ENCODE measurements at places on chromosomes 1 and 21.

- DNase-seq: no peak
Observed at GRCh38 chr1:160282807-160283206, 2.1 kb downstream of the PEX19 start.

GRCh38 chr1:216670118-216670883, 52.9 kb downstream of the ESRRG start:
- DNase-seq: no peak

- no peak for DNase-seq
Observed at GRCh38 chr21:38280454-38280853, 23.7 kb downstream of the KCNJ15 start.

- no peak for DNase-seq
Observed at GRCh38 chr1:26724926-26725325, 29.1 kb downstream of the ARID1A start.

- DNase-seq: peak; percentile 62
Observed at GRCh38 chr1:119808972-119809550, 2.2 kb downstream of the REG4 start.

DNA sequence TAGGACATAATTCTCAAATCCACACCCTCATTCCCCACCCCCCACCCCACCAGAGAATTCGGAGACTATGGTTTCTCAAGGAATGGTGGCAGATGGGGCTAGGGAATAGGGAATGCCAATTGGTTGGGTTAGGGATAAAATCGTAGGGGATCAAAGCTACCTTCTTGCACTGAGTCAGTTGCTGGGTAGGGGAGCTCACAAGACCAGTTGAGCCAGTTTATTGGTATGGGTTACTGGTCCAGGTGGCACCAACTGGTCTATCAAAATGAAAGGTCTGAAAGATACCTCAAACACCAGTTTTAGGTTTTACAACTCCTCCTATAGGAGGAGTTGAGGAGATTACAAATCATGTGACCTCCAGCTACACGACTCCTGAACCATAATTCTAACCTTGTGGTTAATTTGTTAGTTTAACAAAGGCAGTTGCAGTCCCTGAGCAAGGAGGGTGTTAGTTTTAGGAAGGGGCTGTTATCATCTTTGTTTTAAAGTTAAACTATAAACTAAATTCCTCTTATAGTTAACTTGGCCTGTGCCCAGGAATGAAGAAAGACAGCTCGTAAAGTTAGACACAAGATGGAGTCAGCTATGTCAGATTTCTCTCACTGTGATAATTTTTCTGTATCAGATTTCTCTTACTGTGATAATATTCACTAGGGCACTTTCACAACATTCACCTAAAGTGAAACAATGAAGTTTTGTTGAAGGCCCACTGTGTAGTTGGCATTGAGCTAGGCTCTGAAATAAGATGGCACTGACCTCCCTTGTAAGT, 2.5 kb downstream of the SHISAL2A start:
- no peak for DNase-seq

- no peak for DNase-seq
Observed at GRCh38 chr1:213244664-213245091, 193.6 kb downstream of the RPS6KC1 start.

GRCh38 chr1:71414179-71414578, 333.3 kb upstream of the ZRANB2 start:
- no peak for DNase-seq

GRCh38 chr1:201419746-201420607, 1.6 kb downstream of the TNNI1 start:
- DNase-seq: no peak

GRCh38 chr1:6517435-6517851, 26.0 kb upstream of the PLEKHG5 start:
- no peak for DNase-seq

DNA sequence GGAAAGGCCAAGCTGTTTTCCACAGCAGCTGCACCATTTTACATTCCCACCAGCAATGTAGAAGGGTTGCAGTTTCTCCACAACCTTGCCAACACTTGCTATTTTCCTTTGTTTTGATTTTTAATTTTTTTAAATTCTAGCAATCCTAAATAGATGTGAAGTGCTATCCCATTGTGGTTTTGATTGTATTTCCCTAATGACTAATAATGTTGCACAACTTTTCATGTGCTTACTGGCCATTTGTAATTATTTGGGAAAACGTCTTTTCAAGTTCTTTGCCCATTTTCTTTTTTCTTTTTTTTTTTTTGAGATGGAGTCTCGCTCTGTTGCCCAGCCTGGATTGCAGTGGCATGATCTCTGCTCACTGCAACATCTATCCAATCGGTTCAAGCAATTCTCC, 53.9 kb downstream of the VCAM1 start:
- DNase-seq: no peak

GRCh38 chr1:12087797-12088314, 24.8 kb downstream of the TNFRSF8 start:
- DNase-seq: peak; percentile 37

GRCh38 chr1:243287123-243287460, 31.3 kb downstream of the SDCCAG8 start:
- DNase-seq: no peak

DNA sequence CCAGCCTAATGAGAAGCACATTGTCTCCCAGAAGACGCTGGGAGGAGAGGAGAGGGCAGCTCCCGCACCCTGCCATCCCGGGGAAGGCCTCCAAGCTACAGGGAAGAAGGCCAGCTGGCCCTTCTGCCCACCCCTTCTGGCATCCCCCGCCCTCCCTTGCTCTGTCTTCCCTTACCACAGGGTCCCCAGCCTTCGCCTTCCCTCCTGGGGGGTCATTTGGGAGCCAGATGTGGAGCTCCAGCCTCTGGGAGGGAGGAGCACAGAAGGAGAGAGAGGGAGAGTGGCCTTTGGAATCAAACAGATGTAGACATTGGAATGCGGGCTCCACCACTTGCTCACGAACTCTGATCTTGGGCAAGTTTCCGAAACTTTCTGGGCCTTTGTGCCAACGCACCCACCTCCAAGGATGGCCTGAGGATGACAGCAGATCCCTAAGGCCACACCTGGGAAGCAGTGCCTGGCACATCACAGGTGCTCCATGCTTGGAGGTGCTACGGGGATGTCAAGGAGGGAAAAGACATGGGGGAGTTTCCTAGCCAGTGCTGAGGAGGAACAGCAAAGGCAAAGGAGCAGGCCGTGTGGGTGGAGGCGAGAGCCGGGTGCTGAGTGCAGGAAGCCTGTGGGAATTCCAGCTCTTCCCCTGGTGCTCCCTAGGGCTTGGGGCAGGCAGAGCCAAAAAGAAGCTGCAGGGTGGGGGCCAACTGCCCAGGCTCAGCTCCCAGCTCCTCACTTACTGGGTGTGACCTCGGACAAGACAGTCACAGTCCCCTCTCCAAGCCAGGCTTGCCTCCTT, 23.1 kb upstream of the RSPO1 start:
- no peak for DNase-seq

DNA sequence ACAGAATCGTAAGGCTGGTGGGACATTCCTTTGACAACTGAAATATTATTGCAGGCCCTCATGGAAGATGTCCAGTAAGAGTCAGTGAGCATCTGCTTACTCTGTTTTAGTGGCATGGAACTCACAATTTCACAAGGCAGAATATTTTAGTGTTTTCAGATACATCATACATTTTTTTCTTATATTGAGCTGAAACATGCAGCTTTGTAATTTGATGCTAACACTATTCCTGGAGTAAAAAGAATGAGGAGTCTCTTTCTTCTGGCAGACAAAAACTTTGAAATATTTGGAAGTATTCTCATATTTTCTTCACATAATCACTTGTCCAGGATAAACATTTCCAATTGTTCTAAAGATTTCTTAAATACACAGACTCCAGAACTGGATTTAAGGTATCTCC, 17.7 kb downstream of the CLDN17 start:
- DNase-seq: no peak

DNA sequence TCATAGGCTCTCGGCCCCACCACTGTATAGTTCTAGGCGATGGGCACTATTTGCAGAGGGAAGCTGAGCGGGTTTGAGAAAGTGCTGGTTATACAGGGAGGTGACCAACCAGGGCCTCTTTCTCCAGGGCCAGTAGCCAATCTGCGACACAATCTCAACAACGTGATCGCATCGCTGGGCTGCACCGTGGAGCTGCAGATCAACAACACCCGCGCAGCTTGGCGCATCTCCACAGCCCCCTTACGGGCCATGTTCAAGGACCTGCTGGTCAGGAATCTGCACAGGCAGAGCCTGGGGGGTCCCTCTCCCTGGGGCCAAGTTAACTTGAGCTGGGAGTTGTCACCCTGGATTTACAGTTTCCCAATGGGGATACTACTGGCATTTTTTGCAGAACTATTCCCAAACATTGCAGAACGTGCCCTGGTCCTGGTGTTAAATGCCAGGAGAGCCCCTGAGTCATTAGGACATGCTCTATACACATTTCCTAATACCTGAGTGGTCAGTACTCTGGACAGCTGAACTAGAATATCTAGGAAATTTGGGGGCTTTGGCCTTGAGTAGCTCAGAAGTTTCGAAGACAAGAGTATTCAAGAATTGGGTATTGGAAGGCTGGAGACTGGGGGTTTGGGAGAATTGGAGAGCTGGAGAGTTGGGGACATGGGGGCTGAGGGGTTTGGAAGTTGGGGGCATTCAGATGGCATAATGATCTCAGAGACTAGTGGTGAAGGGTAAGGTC, 6.9 kb downstream of the DCST1 start:
- DNase-seq: no peak

- DNase-seq: no peak
Observed at GRCh38 chr1:42979036-42979430, 20.4 kb upstream of the SLC2A1 start.

GRCh38 chr1:64065571-64065970, 137.9 kb upstream of the UBE2U start:
- DNase-seq: no peak

- DNase-seq: no peak
Observed at GRCh38 chr1:207248544-207249198, 72.8 kb upstream of the CD55 start.

GRCh38 chr1:19765623-19766022, 34.1 kb downstream of the TMCO4 start:
- no peak for DNase-seq

- no peak for DNase-seq
Observed at GRCh38 chr1:14869187-14869586, 270.7 kb downstream of the KAZN start.

DNA sequence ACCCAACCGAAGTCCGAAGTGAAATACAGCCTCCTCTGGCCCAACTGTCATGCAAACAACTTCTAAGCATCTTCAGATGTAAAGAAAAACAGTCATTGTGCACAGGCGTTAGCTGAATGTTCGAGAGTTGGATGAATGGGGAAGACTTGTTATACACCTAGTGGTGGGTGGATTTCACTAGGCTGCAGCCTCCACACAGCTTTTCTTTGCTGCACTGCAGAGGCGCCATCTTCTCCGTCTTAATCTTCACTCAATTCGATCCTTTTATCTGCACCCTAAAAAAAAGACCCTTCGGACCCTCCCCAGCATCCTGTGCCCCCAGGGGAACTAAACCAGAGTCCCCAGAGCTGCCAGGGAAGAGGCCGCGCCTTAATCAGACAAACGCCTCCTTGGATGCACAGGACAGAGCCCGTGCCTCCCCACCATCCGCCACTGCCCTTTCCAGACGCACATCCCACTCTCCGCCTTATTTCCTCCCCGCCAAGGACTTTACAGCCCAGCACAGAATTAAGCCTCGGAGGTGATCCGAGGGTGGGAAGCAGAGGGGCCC, 1.4 kb downstream of the APP start:
- no peak for DNase-seq

DNA sequence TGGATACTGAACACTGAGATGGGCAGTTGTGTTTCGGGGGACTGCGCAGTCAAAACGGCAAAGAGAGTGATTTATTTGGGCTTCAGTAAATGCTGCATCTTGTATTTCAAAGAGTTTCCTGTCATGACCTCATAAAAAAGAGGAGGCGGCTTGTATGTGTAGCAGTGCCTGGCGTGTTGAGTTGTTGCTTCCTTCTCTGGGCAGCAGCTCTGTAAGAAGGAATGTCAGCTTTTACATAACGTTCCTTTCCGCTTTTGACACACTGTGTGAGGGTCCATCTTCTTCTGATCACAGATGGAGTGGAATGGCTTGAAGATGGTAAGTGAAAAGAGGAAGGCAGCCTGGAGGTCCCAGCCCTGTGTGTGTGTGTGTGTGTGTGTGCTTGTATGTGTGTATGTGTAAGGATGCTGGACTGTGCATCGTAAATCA, 941 bp downstream of the ELAVL4 start:
- no peak for DNase-seq

GRCh38 chr1:161235957-161236775, 1.8 kb downstream of the NR1I3 start:
- DNase-seq: no peak

DNA sequence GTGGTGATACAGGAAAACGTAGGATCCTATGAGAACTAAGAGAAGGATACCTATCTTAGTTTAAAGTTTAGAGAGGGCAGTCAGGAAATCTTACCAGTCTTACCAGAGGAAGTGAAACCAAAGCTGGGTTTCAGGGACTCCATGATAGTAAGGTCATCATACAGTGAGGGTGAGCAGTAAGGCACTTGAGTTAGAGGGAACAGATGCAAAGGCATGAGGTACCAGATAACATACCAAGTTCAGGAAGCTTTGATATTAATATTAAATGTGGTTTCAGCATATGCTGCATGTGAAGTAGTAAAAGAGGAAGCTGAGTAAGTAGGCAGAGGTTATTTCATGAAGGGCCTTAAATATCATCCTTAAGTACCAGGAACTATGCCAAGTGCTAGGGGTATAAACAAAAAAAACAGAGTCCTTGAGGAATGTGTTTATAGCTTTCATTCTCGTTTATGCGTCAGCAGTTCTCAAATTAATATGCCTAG, 16.9 kb downstream of the ATG4C start:
- no peak for DNase-seq

DNA sequence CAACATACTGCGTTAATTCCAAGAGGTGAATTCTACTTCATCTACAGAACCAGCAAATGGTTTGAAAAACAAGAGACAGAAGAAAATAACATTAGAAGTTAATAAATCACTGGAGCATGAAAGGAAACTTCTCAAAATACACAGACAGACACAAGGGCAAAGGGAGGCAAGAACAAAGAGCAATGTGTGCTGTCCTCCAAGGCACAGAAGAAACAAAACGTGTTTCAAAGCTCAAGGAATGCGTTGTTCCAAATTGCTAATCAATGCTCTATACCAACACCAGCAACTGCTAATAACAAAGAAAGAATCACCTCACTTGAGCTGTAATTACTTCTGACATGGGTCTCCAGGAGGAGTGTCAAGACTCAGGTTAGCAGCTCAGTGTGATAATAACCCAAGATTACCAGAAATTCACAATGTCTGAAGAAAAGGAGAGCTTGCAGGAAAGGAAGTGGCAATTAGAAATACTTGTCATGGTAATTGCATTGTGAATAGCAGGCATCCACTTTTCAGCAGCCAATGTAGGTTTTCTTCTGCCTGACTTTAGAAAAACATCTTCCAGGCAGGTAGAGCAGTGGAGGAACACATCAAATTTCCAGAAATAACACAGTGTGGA, 175.4 kb downstream of the SEC16B start:
- DNase-seq: no peak

DNA sequence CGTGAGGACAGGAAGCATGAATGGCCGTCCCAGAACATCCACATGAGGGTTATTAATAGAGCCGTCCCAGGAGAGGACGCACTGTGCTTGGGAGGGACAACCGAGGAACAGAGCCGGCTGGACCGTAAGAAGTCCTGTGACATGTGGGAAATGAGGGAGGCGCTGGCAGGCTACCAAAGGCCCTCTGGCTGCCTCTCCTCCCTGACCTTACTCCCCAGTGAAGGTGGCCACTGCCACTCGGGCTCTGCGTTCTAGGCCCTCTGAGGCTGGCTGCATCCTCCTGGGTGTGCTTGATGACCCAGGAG, 15.5 kb upstream of the NPPB start:
- DNase-seq: no peak

GRCh38 chr1:234697015-234697414, 87.0 kb upstream of the IRF2BP2 start:
- no peak for DNase-seq

All from activated T-cell treated with anti-CD3 and anti-CD28 coated beads, Interleukin-2, amount 50 U/mL, for 1 hour (primary cell).